ENCODE measurements at places on chromosomes 5 and 9. TPM values are rescaled to one million over a fixed set of nuclear protein-coding genes. Genes with fewer than 3 reads are reported as not detected.

PCDHGA9 gene
- 4.9 TPM for polyA plus RNA-seq

HTR1A gene
- not detected for polyA plus RNA-seq

ARHGEF28 gene
- 50.6 TPM for polyA plus RNA-seq

CCL21 gene
- 10.4 TPM for polyA plus RNA-seq

MIER3 gene
- polyA plus RNA-seq: 37.5 TPM

ANKRD31 gene
- polyA plus RNA-seq: 0.40 TPM

SYK gene
- 31.1 TPM for polyA plus RNA-seq

GMCL2 gene
- polyA plus RNA-seq: not detected

BTNL8 gene
- polyA plus RNA-seq: 0.54 TPM

STPG3 gene
- polyA plus RNA-seq: 0.75 TPM

FST gene
- polyA plus RNA-seq: 25.8 TPM

TAF1L gene
- 0.10 TPM for polyA plus RNA-seq

ORM2 gene
- polyA plus RNA-seq: not detected

PCDH1 gene
- polyA plus RNA-seq: 26.6 TPM

DOCK8 gene
- 10.8 TPM for polyA plus RNA-seq

SAXO1 gene
- polyA plus RNA-seq: 0.24 TPM

PCDHB8 gene
- polyA plus RNA-seq: 1.5 TPM

TDRD7 gene
- polyA plus RNA-seq: 9.1 TPM

ADAMTSL2 gene
- polyA plus RNA-seq: 1.3 TPM

C5orf46 gene
- not detected for polyA plus RNA-seq

Measured in right renal cortex interstitium (tissue), 3 donors.